ENCODE measurements at places on chromosomes 2 and 18.

- H3K4me1 ChIP-seq, result no peaks in the 10 kb centered on the region
- H3K27me3 ChIP-seq, result no peaks in the 10 kb centered on the region
- H3K36me3 ChIP-seq, result no peaks in the 10 kb centered on the region
- H3K4me3 ChIP-seq, result no peak overlapping the region
- no peak for DNase-seq
Measured at GRCh38 chr2:214593727-214594126, 182.9 kb downstream of the VWC2L start.

DNA sequence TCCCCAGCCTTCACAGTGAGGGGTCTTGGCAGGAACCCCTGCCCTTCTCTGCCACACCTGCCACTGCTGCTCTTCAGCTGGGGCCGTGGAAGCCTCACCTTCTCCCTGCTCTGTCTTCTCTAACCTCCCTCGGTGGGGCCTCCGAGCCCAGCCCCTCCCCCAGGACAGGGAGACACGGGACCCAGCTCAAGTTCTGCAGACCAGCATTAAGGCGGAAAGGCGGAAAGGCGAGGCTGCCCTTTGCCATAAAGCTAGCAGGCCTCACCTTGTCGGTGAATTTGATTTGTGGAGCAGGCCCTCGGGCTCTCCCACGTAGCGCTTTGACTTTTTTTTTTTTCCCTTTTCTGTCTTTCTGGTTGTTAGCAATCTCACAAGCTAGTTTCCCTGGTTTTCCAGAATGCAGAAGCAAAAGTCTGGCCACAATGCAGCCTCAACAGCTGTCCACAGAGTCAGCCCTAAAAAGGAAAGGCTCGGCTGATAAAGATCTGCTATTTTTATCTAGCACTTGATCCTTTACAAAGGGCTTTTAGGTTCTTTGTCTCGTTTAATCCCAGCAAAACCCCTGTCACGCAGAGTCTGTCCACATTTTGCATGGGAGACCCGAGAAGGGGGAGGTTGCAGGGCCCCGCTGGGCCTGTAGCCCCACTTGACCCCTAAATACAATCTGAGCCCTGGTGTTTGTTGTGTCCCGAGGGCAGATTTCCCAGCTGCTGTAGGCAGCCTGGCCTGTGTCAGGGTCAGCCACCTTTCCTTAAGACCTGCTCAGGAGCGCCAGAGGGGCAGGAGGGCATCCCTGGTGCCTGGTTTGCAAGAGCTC is 6.0 kb downstream of the ITM2C start:
- no peak overlapping the region for H3K4me3 ChIP-seq
- peaks cover 42% of the 10 kb centered on the region for H3K4me1 ChIP-seq
- H3K36me3 ChIP-seq, result no peaks in the 10 kb centered on the region
- H3K27me3 ChIP-seq, result peaks cover 46% of the 10 kb centered on the region
- peak overlapping the region; percentile 37 for H3K27ac ChIP-seq

GRCh38 chr2:29420464-29420863 is 305.2 kb downstream of the CLIP4 start:
- DNase-seq, result no peak
- no peaks in the 10 kb centered on the region for H3K4me1 ChIP-seq
- no peak overlapping the region for H3K27ac ChIP-seq
- H3K27me3 ChIP-seq, result peaks cover 11% of the 10 kb centered on the region
- H3K4me3 ChIP-seq, result no peak overlapping the region

DNA sequence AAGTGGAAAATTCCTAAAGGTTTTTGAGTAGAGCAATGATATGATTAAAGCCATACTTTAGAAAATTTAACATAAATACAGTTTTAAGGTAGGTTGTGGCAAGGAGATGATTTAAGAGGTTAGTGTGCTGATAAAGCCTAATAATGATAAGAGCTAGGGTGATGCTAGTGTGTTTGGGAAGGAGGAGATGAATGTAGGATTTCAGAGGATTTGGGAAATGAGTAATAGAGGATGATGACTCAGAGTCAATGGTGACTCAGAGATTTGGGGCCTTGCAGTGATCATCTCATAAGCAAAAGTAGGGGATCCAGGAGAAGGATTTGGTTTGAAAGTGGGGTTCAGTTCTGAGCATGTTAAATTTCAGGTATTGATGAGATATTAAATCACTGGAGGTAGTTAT is 23.3 kb downstream of the STAMBP start:
- no peak overlapping the region for H3K4me3 ChIP-seq
- no peaks in the 10 kb centered on the region for H3K27me3 ChIP-seq
- H3K27ac ChIP-seq, result no peak overlapping the region
- no peak for DNase-seq
- peaks cover 46% of the 10 kb centered on the region for H3K36me3 ChIP-seq

DNA sequence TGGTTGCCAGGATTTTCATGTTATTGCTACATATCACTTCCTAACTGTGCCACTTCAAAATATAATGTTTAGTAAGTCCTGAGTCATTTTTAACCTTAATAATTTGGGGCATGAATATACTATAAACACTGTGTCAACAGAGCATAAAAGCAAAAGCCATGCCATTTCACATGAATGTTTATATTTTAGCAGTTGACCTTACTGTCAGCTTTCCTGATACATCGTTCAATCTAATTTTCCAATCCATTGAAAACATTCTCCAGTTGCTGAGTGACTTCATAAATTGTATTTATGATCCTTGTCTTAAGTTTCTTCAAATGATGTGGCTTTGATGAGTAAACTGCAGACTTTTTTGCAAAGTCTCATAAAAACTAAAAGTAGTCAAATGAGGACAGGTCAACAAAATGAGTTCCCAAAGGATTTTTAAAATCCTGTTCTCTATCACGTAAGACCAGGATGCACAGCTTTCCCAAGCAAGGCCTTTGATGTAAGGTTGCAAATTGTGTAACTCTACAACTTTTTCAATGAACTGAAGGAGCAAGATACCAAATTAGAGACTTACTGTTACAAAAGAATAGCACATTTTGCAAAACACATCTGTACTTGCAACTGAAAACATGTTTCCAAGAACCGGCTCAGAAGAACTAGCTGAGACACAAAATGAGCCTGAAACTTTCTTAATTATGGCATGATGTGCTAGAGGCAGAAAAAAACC is 117.7 kb downstream of the SATB2 start:
- H3K4me1 ChIP-seq, result no peaks in the 10 kb centered on the region
- no peaks in the 10 kb centered on the region for H3K36me3 ChIP-seq
- no peaks in the 10 kb centered on the region for H3K27me3 ChIP-seq

DNA sequence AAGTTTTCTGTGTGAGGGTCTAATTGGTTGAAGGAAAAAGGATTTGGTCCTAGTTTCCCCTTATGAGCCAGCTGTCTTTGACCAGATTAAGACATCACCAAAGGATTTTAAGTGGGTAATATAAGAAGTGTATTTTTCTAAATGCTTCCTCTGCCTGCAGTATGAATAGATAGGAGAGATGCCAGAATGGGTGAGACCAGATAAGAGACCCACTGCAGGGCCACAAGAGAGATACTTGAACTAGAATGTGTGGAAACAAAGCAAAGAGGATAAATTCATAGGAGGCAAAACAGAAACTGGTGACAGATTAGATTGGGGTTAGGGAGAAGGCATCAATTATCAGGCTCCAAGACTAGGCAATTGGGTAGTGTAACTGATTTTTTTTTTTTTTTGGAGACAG is 1.1 kb upstream of the HDHD2 start:
- DNase-seq, result no peak
- H3K27ac ChIP-seq, result peak overlapping the region; percentile 88
- H3K27me3 ChIP-seq, result no peaks in the 10 kb centered on the region
- peak overlapping the region; percentile 83 for H3K4me3 ChIP-seq
- H3K36me3 ChIP-seq, result peaks cover 20% of the 10 kb centered on the region

DNA sequence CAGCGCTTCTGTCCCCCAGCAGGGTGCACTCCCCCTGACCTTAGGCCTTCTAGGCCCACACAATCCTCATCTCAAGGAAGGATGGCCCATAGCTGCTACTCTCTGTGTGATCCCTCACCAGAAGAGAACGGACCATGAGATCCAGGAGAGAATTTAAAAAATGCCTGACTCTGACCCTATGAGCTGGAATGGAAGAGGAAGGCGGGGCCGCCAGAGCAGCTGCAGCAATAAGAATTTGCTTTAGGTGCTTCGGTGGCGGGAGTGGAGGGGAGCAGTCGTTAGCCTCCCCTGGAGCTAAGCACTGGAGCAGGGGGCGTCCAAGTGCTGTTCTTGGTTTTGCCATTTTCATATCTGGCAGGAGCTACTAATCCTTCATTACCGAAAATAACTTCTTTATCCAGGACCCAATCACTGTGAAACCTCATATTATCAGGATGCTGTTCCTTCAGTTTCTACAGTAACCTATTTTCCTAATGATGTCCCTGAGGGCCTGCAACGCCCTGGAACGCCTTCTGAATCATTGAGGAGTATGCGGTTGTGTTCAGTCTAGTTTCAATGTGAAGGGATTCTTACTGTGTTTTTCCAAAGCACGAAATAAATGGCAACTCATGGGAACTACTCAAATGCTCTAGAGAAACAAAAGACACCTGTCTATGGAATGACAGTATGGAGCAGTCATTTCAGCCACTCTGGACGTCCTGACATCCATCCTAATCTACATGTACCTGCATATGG is 105.1 kb upstream of the SIX2 start:
- no peak overlapping the region for H3K27ac ChIP-seq
- H3K27me3 ChIP-seq, result peaks cover 4% of the 10 kb centered on the region
- no peaks in the 10 kb centered on the region for H3K36me3 ChIP-seq
- no peak overlapping the region for H3K4me3 ChIP-seq
- no peak for DNase-seq
- H3K4me1 ChIP-seq, result no peaks in the 10 kb centered on the region

GRCh38 chr2:173117678-173118077 is 42.0 kb downstream of the MAP3K20 start:
- H3K4me3 ChIP-seq, result no peak overlapping the region
- H3K27ac ChIP-seq, result no peak overlapping the region
- H3K27me3 ChIP-seq, result peaks cover 13% of the 10 kb centered on the region
- peaks cover 6% of the 10 kb centered on the region for H3K4me1 ChIP-seq
- no peak for DNase-seq
- no peaks in the 10 kb centered on the region for H3K36me3 ChIP-seq

DNA sequence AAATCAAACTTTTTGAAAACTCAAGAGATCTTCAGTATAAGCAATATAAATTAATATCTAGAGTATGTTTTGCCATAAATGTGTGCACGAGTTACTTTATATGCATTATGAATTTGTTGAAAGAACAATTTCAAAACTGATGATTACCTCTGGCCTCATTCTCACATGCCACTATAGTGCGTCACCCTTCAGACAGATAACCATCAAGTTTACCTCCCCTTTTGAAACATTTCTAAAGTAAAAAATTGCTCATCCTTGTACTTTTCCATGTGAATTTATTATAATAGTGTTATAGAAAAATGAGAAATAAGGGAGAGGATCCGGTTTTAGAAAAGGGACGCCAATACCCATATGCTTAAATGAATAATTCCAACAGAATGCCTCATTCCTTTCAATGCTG is 38.3 kb downstream of the ZEB2 start:
- no peak for DNase-seq
- no peak overlapping the region for H3K4me3 ChIP-seq
- H3K36me3 ChIP-seq, result no peaks in the 10 kb centered on the region
- no peaks in the 10 kb centered on the region for H3K27me3 ChIP-seq
